ENCODE measurements at places on chromosomes 16 and 17.

DNA sequence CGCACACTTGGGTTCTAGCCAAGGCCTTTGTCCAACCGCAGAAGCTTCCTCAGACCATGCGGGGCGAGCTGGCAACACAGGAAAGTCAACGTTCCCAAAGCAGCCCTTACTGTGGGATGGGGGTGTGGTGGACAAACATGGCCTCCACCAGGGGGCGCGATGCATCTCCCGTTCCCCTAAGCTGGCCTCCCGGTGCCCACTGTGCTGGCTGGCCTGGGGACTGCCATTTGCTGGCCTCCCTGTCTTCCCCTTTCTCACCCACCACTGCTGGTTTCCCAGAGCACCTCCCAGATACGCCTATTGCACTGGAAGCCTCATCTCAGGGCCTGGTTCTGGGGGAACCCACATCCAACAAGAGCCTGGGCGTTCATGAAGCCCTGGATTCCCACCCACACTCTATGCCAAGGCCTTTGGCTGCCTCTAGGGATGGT, 145.3 kb downstream of the IRF8 start:
- DNase-seq, result no peak

- no peak for DNase-seq
These were observed 183.9 kb downstream of the C16orf95 start for GRCh38 chr16:87133112-87133850.

DNA sequence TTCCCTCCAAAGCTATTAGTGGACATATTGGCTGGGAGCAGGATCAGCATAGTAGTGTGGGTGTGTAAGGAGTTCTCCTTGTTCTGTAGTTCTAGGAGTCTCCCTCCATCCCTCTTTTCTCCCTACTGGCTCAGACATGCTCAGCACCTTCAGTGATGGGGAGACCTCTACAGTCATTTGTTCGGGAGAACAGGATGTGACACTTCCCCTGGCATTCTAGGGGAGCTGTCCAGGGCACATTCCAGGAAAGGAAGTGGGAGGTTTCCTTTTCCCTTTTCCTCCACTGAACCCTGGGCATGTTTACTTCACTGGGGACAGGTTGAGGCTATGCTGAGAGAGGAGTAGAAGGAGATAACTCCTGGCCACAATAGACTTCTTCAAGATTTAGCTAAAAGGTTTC, 86.5 kb downstream of the MYH13 start:
- DNase-seq, result no peak

DNA sequence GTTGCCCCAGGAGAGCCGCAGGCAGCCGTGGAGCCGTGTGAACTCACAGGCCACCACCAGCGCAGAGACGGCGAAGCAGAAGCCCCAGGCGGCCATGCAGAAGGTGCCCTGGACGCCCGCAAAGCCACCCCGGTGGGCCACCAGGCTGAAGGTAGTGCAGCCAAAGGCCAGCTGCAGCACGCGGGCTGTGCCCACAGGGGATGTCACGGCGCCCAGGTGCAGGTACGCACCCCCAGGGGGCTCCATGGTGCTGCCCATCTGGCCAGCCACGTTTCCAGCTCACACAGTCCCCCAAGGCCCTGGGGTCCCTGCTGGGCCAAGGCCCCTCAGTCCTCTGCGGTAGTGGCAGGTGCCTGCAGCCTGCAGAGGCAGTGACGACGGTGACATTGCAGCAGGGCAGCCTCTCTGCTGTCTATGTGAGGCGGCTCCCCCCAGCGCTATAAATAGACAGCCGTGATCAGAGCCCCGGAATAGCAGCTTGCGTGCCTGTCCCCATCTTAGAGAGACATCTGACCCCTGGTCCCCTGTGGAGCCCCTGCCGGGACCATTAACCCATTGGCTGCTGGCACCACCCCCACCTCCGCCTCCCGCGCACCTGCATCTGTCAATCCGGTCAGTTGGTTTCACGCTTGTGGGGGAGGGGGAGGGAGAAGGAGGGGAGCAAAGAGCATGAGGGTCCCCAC, 4.5 kb upstream of the PYCR1 start:
- peak; percentile 58 for DNase-seq

DNA sequence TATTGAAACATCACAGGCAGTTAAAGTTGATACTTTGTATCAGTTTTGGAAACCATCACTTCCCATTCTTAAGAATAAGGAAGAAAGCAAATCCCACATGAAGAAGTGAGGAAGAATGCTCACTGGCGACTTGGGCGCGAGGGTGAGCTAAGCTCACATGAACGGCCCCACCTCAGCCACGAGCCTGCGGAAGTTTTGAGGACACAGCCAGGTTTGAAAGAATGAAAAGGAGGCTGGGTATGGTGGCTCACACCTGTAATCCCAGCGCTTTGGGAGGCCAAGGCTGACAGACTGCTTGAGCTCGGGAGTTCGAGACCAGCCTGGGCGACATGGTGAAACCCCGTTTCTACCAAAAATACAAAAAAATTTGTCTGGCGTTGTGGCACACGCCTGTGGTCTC, 110.3 kb upstream of the CHMP6 start:
- no peak for DNase-seq

GRCh38 chr16:77732241-77732946, 10.1 kb downstream of the NUDT7 start:
- no peak for DNase-seq

GRCh38 chr17:30780343-30780742, 44.1 kb downstream of the CRLF3 start:
- no peak for DNase-seq

Data from left hindlimb (tissue), 1 donor.